Transverse colon (tissue), 4 donors: ENCODE measurements at places on chromosomes 16 and 17. TPM values are rescaled to one million over a fixed set of nuclear protein-coding genes. Genes with fewer than 3 reads are reported as not detected.

Gene C16orf74
- total RNA-seq: 0.27 TPM

DNA sequence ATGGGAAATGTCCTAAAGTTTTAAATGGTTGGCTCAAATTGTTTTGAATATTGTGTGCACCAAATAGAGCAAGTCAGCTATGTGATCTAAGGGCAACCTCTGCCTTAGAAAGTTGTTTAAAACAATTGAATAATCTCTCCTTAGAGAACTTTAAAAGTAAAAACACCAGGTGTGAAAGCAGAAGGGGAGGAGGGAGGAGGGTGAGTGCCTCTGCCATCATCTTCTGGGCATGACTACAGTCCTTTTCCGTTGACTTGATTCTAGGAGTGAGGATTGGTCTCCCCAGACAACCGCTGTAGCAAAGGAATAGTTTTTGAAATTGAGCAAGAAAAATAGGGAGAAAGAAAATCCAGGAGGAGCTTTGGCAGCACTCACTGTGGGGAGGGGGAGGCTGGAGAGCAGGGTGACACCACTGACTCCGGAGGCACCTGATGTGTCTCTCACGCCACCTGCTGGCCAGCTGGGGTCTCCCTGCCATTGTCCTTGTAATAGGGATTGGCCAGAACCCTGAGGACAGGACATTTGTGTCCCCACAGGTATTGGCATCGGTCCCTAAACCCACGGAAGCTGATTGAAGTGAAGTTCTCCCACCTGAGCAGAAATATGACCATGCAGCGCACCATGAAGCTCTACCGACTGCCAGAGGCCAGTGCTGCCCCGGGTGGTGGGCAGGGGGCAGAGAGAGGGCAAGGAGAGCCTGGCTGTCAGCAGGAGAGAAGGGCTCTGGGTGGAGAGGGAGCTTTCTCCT is 33.3 kb downstream of the PLCD3 start:
- peak; percentile 93 for DNase-seq
- H3K4me1 ChIP-seq: peaks cover 11% of the 10 kb centered on the region
- no peak overlapping the region for H3K4me3 ChIP-seq
- H3K27ac ChIP-seq: peak overlapping the region; percentile 10
- peaks cover 65% of the 10 kb centered on the region for H3K36me3 ChIP-seq
- no peaks in the 10 kb centered on the region for H3K27me3 ChIP-seq

DNA sequence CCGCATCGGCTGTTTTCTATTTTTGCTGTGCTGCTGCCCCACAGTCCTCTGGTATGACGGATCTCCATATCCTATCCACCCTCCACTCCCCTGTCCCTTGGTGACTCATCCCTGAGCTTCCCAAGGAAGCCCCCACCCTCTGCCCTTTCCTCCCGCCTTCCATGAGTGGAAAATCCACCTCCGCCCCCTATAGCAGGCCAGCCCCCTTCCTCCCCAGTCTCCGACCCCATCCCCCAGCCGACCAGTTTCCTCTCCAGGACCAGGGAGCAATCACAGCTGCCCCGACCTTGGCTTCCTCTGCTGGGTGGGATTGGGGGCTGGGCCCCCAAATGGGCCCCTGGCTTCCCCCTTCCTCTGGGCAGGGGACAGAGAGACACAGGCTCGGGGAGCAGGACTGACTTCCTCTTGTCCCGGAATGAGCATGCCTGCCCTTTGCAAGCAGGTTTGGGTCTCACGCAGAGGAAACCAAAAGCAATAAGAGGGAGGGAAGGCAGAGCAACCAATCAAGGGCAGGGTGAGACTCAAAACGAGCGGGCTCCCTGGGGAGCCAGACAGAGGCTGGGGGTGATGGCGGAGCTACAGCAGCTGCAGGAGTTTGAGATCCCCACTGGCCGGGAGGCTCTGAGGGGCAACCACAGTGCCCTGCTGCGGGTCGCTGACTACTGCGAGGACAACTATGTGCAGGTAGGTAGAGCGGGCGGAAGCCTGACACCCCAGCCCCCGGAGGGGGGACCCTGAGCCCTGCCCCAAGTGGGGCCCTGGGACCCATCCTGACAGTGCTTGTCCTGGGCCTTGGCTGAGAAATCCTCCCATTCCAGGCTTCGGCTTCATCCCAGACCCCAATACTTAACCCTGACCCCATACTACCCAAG is at the start of the genes ABI3 and GNGT2:
Gene ABI3, plus strand, starts transcription at position 550 of the 872 bp plus-strand sequence. Its CDS starts 18 bp downstream, at position 568.
Gene GNGT2, minus strand, starts transcription at position 417 of the 872 bp plus-strand sequence. CDS start 3,152 bp downstream, outside the sequence.
- peak within 1 kb of the TSS; percentile 25 for H3K4me3 ChIP-seq
- H3K36me3 ChIP-seq: no peaks in the 10 kb centered on the region
- H3K4me1 ChIP-seq: peaks cover 17% of the 10 kb centered on the region
- peak; percentile 70 for DNase-seq
- peak within 1 kb of the TSS; percentile 67 for H3K27ac ChIP-seq
- H3K27me3 ChIP-seq: peaks cover 9% of the 10 kb centered on the region

Gene KRTAP16-1
- total RNA-seq: not detected

- no peak for DNase-seq
- no peak overlapping the region for H3K27ac ChIP-seq
- H3K4me3 ChIP-seq: no peak overlapping the region
- H3K36me3 ChIP-seq: no peaks in the 10 kb centered on the region
- H3K4me1 ChIP-seq: no peaks in the 10 kb centered on the region
Measured at GRCh38 chr17:29948448-29949215, 7.2 kb downstream of the EFCAB5 start.

DNA sequence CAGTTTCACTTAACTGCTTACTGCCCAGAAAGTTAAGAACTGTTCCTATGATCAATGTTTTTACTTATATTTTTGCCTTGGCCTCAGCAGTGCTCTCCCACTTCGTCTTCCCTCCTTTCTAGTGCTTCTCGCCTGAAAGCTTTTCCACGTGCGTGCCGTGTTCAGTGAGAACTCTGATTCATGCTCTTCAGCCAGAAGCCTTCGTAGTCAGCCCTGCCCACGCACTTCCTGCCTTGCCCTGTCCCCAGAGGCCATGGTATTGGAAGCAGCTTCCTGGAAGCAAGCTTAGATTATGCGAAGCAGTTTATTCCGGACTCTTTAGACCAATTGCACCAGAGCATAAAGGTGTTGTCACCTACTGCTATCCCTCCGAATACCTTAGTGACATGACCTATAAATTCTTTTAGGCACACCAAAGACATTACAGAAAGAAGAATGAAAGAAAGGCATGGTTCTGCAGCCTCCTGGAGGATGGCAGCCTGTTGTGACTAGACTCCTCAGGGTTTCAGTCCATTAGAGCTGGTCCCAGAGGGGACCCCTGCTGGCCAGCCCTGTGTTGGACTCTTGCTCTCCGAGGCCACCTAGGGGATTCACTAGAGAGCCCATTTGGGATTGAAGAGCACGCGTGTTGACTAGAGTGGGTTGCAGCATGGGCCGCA is 105.2 kb downstream of the RPTOR start:
- no peaks in the 10 kb centered on the region for H3K27me3 ChIP-seq
- H3K4me3 ChIP-seq: no peak overlapping the region
- no peaks in the 10 kb centered on the region for H3K36me3 ChIP-seq
- H3K4me1 ChIP-seq: peaks cover 10% of the 10 kb centered on the region
- H3K27ac ChIP-seq: no peak overlapping the region

GRCh38 chr16:88424587-88425235 is 28.4 kb upstream of the ZFPM1 start:
- no peak overlapping the region for H3K4me3 ChIP-seq
- no peaks in the 10 kb centered on the region for H3K4me1 ChIP-seq
- H3K27ac ChIP-seq: no peak overlapping the region
- DNase-seq: no peak
- H3K27me3 ChIP-seq: peaks cover 14% of the 10 kb centered on the region
- no peaks in the 10 kb centered on the region for H3K36me3 ChIP-seq
